H1 (cell line): ENCODE measurements at places on chromosomes 16 and 17. TPM values are rescaled to one million over a fixed set of nuclear protein-coding genes. Genes with fewer than 3 reads are reported as not detected.

- H3K27ac ChIP-seq: no peak overlapping the region
- peaks cover 30% of the 10 kb centered on the region for H3K27me3 ChIP-seq
- H3K4me1 ChIP-seq: peaks cover 22% of the 10 kb centered on the region
- H3K4me3 ChIP-seq: no peak overlapping the region
- DNase-seq: no peak
- H3K36me3 ChIP-seq: no peaks in the 10 kb centered on the region
Observed at GRCh38 chr17:9052921-9053320, 31.6 kb downstream of the NTN1 start.

DNA sequence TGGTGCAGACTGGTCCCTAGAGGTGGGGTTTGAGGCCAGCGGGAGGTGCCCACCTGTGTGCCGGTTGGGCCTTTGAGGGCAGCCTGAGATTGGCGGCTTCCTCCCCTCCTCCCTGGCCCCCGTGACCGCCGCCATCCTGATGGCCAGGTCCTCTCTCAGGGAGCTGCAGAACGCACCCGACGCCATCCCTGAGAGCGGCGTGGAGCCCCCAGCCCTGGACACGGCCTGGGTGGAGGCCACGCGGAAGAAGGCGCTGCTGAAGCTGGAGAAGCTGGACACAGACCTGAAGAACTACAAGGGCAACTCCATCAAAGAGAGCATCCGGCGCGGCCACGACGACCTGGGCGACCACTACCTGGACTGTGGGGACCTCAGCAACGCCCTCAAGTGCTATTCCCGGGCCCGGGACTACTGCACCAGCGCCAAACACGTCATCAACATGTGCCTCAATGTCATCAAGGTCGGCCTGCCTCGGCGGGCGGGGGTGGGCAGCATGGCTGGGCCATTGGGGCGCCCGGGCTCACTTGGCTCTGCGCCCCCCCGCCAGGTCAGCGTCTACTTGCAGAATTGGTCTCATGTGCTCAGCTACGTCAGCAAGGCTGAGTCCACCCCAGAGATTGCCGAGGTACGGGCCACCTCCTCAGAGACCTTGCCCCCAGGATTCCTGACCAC is 2.8 kb downstream of the GPS1 start:
- no peak overlapping the region for H3K27ac ChIP-seq
- no peaks in the 10 kb centered on the region for H3K4me1 ChIP-seq
- H3K27me3 ChIP-seq: no peaks in the 10 kb centered on the region; the same call in 1 of the 2 replicates

GRCh38 chr17:62581764-62582163 is 45.7 kb upstream of the MRC2 start:
- no peak overlapping the region for H3K4me3 ChIP-seq
- DNase-seq: no peak
- H3K27ac ChIP-seq: no peak overlapping the region
- H3K4me1 ChIP-seq: no peaks in the 10 kb centered on the region
- peaks cover 3% of the 10 kb centered on the region for H3K36me3 ChIP-seq

GRCh38 chr16:52384378-52384777 is 162.6 kb downstream of the TOX3 start:
- DNase-seq: no peak
- H3K27me3 ChIP-seq: no peaks in the 10 kb centered on the region
- H3K4me1 ChIP-seq: no peaks in the 10 kb centered on the region; the same call in 1 of the 2 replicates
- no peak overlapping the region for H3K27ac ChIP-seq

- no peak overlapping the region for H3K27ac ChIP-seq
- peak overlapping the region; percentile 77 for H3K4me3 ChIP-seq
- H3K27me3 ChIP-seq: no peaks in the 10 kb centered on the region
- H3K36me3 ChIP-seq: peaks cover 13% of the 10 kb centered on the region
Observed at GRCh38 chr16:1613728-1614455, 1.7 kb downstream of the CRAMP1 start.

DNA sequence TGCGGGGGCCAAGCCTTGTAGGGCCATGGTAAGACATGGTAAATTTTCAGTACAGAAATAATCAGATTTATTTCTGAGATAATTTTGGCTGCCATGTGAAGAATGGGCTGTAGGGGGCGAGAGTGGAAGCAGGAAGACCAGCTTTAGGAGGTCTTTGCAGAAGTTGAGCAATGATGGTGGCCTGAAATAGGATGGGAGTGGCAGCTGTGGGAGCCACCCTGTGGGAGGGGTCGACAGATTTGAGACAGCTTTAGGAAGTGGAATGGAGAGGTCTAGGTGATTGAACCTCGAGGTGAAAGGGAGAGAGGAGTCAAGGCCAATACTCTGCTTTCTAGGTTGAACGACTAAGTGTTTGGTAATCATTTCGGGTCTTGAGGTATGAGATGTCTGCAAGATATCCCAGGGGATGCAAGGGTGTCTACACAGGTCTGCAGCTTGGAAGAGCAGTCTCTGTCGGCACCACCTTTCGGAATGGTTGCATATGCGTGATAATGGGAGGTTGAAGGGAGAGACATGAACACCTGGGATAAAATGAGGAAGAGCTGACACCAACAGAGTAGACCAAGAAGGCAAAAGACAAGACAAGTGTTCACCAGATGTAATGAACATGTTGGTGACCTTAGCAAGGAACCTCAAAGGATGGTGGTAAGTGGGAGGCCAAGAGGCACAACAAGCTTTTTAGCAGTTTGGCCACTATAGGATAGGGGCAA is 4.2 kb upstream of the ATXN7L3 start:
- no peaks in the 10 kb centered on the region for H3K27me3 ChIP-seq
- H3K36me3 ChIP-seq: peaks cover 17% of the 10 kb centered on the region
- H3K27ac ChIP-seq: no peak overlapping the region
- peaks cover 13% of the 10 kb centered on the region for H3K4me1 ChIP-seq
- H3K4me3 ChIP-seq: no peak overlapping the region
- peak; percentile 79 for DNase-seq

- no peaks in the 10 kb centered on the region for H3K36me3 ChIP-seq
- no peaks in the 10 kb centered on the region for H3K4me1 ChIP-seq
- H3K27me3 ChIP-seq: no peaks in the 10 kb centered on the region
- DNase-seq: no peak
Observed at GRCh38 chr17:51537996-51538550, 277.7 kb downstream of the UTP18 start.

DNA sequence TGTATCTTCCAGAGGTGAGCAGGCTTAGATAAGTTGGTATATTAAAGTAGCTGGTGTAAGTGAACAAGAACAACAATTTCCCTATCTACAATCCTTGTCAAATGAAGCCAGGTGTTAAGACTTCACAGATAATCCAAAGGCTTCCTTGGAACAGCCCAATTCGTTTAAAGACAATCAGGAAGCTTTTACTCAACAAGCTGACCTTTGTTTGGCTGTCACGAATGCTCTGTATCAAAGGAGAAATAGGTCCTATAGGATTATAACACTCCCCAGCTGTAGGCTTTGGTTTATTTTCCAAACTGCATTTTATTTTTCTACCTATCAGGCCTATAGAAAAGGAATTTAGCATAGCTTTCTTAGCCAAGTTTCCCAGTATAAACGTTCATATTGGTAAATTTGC is 766.5 kb upstream of the GOT2 start:
- H3K27me3 ChIP-seq: no peaks in the 10 kb centered on the region
- no peak for DNase-seq
- H3K4me3 ChIP-seq: no peak overlapping the region
- H3K4me1 ChIP-seq: no peaks in the 10 kb centered on the region
- H3K36me3 ChIP-seq: no peaks in the 10 kb centered on the region

- H3K36me3 ChIP-seq: no peaks in the 10 kb centered on the region
- peaks cover 24% of the 10 kb centered on the region; the same call in 1 of the 2 replicates for H3K4me1 ChIP-seq
- DNase-seq: no peak
- H3K4me3 ChIP-seq: no peak overlapping the region; the same call in 1 of the 2 replicates
- H3K27me3 ChIP-seq: no peaks in the 10 kb centered on the region
- H3K27ac ChIP-seq: no peak overlapping the region
Observed at GRCh38 chr16:48607056-48607825, 2.7 kb downstream of the N4BP1 start.

- no peaks in the 10 kb centered on the region; the same call in none of the 2 replicates for H3K27me3 ChIP-seq
- no peaks in the 10 kb centered on the region for H3K36me3 ChIP-seq
- H3K4me1 ChIP-seq: no peaks in the 10 kb centered on the region
- DNase-seq: no peak
- H3K4me3 ChIP-seq: no peak overlapping the region
Observed at GRCh38 chr16:85833219-85833920, 33.9 kb downstream of the COX4I1 start.

DNA sequence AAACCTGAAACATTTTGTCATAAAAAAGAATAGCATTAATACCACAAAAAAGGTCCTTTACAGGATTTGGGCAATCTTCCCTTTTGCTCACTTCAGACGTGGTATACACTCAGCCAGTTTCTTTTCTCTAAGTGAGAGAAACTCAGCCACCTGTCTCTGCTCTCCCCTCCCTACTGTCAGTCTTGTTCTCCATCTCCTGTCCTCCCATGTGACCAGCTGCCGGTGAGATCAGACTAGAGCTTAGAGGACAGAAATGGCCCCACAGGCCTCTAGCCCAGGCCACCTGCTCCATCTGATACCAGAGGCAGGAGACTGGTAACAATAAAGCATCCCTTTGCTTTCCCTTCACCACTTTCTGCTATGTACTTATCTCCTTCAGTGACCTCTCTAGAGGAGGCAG is 34.9 kb downstream of the CMC2 start:
- H3K27me3 ChIP-seq: no peaks in the 10 kb centered on the region
- no peak overlapping the region for H3K27ac ChIP-seq
- no peaks in the 10 kb centered on the region for H3K36me3 ChIP-seq

GRCh38 chr16:11326084-11326736 is 19.0 kb upstream of the RMI2 start:
- H3K36me3 ChIP-seq: no peaks in the 10 kb centered on the region
- no peaks in the 10 kb centered on the region for H3K27me3 ChIP-seq
- no peak overlapping the region for H3K27ac ChIP-seq
- no peak overlapping the region for H3K4me3 ChIP-seq

DNA sequence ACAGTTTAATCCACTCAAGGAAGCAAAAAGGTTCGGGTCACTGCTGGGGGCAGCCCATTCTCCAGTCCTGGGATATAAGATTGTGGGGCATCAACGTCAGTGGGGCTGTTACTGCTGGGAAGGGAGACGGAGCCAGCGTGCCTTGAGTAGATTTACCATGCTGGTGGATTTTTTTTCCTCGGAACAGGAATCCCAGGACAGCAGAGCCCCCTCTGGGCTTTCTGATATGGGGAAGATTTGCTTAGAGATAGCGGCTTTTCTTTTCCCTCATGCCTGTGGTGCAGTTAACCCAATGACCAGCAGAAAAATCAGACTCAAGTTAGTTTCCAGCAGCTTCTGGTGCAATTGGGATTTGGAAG is 35.4 kb downstream of the WSCD1 start:
- peaks cover 11% of the 10 kb centered on the region for H3K4me1 ChIP-seq
- no peaks in the 10 kb centered on the region for H3K27me3 ChIP-seq
- no peaks in the 10 kb centered on the region for H3K36me3 ChIP-seq

GRCh38 chr16:67449336-67449735 is 18.4 kb downstream of the HSD11B2 start:
- peaks cover 5% of the 10 kb centered on the region; the same call in 1 of the 2 replicates for H3K36me3 ChIP-seq
- H3K27me3 ChIP-seq: no peaks in the 10 kb centered on the region
- H3K4me3 ChIP-seq: no peak overlapping the region
- DNase-seq: no peak
- peaks cover 5% of the 10 kb centered on the region for H3K4me1 ChIP-seq

DNA sequence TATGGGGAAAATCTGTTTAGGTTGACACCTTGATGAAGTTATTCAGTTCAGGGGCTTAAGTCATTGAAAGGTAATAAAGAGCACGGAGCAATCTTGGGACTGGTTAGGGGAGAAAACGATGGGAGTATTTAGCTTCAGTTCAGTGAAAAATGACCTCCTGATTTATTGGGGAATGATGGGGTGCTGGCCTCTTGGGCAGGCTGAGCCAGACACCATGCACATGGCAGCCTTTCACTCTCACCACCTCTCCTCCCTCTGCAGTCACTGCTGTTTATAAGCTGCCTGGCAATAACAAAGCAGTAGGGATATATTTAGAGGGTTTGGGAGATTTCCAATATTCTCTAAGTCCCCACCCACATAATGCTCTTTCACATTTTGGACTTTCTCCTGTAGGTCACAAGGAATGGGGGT is 140.5 kb upstream of the HS3ST2 start:
- peak; percentile 23 for DNase-seq
- no peak overlapping the region for H3K27ac ChIP-seq
- no peak overlapping the region for H3K4me3 ChIP-seq
- no peaks in the 10 kb centered on the region for H3K27me3 ChIP-seq
- H3K36me3 ChIP-seq: no peaks in the 10 kb centered on the region
- H3K4me1 ChIP-seq: no peaks in the 10 kb centered on the region

DNA sequence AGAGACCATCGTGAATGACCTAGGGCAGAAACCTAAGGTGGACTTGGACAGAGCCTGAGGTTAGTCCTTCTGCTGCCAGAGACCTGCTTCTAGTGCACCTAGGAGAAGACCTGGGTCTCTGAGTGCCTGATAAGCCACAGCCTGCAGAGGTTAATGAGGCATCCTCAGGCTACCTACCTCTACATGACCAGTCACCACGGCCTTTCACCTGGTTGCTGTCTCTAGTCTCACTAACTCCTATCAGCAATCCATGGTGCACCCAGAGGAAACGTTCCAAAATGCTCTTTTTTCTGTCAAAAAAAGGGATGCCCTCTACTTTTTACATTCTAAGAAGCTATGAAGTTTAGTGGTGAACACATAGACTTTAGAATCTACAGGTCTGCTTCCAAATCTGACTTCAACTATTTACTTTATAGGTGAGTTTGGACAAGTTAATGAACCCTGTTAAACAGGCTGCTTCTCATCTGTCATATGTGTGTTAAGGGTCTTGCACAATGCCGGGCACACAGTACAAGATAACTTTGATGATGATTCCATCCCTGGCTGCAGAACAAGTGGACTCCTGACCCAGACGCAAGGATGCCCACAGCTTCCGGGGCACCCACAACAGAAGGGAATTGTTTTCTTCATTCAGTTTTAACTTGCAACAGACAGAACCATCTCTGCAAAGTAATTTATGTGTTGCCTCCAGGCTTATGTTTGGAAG is 469.9 kb upstream of the CDH5 start:
- H3K27ac ChIP-seq: no peak overlapping the region
- no peaks in the 10 kb centered on the region for H3K36me3 ChIP-seq
- no peaks in the 10 kb centered on the region; the same call in 1 of the 2 replicates for H3K4me1 ChIP-seq

- H3K27me3 ChIP-seq: peaks cover 22% of the 10 kb centered on the region
- H3K4me1 ChIP-seq: peaks cover 3% of the 10 kb centered on the region; the same call in 1 of the 2 replicates
Observed at GRCh38 chr17:81002409-81003361, 11.0 kb downstream of the CHMP6 start.

DNA sequence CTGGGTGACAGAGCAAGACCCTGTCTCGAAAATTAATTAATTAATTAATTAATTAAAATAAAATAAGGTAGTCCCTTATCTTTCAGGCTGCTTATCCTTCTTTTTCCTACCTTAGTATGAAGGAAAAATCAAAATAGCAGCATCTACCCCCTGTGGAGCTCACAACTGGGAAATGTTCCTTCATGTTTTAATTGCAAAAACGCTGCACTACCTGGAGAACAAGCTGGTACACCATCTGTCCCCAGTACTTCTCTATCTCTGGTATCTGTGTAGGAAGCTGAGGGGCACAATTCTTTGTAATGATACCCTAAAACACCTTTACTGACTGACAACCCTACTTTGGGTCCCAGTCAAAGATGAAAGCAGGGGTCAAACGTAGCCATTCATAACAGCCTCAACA is 55.1 kb upstream of the MNT start:
- no peak overlapping the region for H3K4me3 ChIP-seq
- no peak for DNase-seq
- no peak overlapping the region for H3K27ac ChIP-seq
- no peaks in the 10 kb centered on the region for H3K4me1 ChIP-seq
- no peaks in the 10 kb centered on the region for H3K27me3 ChIP-seq

- H3K27me3 ChIP-seq: no peaks in the 10 kb centered on the region
- no peak overlapping the region for H3K27ac ChIP-seq
- no peak overlapping the region for H3K4me3 ChIP-seq
- H3K4me1 ChIP-seq: no peaks in the 10 kb centered on the region
Observed at GRCh38 chr17:53819956-53820355, 2.8 kb upstream of the KIF2B start.

MBTPS1 gene
- 52.0 and 53.3 TPM in 2 replicates for total RNA-seq

CACNA1H gene
- total RNA-seq: 27.2 and 28.7 TPM in 2 replicates

CD300LF gene
- total RNA-seq: not detected in 2 replicates

NFAT5 gene
- total RNA-seq: 25.4 and 29.0 TPM in 2 replicates

SP6 gene
- total RNA-seq: 1.5 and 1.6 TPM in 2 replicates

MLKL gene
- total RNA-seq: 1.6 and 2.3 TPM in 2 replicates

EVI2B gene
- total RNA-seq: not detected in 2 replicates

CCL7 gene
- not detected in 2 replicates for total RNA-seq

SMG1 gene
- 90.6 and 91.6 TPM in 2 replicates for total RNA-seq
